ENCODE measurements at places on chromosomes 4 and X. TPM values are rescaled to one million over a fixed set of nuclear protein-coding genes. Genes with fewer than 3 reads are reported as not detected.

CENPE gene
- 6.3 TPM for total RNA-seq

TMEM35A gene
- 2.6 TPM for total RNA-seq

CXCL5 gene
- total RNA-seq = 31.9 TPM

CT45A2 gene
- total RNA-seq = not detected

DNA sequence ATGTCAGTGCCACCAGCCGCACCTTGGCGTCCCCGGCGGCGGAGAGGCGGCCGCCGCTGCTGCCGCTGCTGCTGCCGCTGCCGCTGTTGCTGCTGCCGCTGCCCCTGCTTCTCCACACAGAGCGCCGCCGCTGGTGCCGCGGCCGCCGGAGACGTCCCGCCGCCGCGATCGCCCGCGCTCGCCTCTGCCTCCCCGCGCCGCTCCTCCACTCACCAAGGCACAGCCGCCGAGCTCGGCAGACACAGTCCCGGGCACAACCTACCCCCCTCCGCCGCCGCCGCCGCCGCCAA is at the start of gene PPP3CA:
Gene PPP3CA (minus strand): TSS at position 260 of the 290 bp plus-strand sequence.
- no peak for DNase-seq
- H3K36me3 ChIP-seq = no peaks in the 10 kb centered on the region
- H3K27ac ChIP-seq = peak within 1 kb of the TSS; percentile 95
- no peaks in the 10 kb centered on the region for H3K27me3 ChIP-seq
- H3K4me1 ChIP-seq = peaks cover 11% of the 10 kb centered on the region
- H3K4me3 ChIP-seq = peak within 1 kb of the TSS; percentile 90

DNA sequence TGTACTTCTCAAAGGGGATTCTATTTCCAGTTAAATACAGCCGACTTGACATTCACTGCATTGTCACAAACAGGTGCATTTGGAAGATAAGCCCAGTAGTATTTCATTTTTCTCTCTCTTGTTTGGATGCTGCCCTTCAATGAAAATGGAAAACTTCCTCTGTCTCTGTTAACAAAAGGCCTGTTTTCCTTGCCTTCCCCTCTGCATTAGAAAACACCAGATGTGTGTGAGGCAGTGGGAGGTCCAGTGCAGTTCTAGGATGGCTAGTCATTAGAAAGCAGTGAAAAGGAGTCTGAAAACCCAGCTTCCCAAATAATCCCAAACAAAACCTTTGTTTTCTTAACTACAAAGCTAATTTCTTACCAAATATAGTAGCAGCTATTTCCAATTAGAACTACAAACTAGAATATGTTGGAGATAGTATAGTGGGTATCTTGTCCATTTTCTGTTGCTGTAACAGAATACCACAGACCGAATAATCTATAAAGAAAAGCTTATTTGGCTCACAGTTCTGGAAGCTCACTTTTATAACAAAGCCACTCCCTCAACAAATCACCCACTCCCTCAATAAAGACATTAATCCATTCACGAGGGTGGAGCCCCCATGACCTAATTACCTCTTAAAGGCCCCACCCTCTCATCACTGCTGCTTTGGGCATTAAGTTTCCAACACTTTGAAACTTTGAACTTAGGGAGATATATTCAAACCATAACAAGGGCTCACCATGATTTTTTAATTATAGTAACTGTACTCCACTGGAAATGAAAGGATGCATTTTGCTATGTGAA is 452.1 kb upstream of the RPS6KA3 start:
- H3K4me1 ChIP-seq = no peaks in the 10 kb centered on the region
- no peaks in the 10 kb centered on the region for H3K27me3 ChIP-seq
- H3K27ac ChIP-seq = no peak overlapping the region
- DNase-seq = no peak
- H3K4me3 ChIP-seq = no peak overlapping the region
- H3K36me3 ChIP-seq = no peaks in the 10 kb centered on the region

GRCh38 chr4:140096483-140096861 is 57.5 kb downstream of the MAML3 start:
- H3K27me3 ChIP-seq = no peaks in the 10 kb centered on the region
- no peaks in the 10 kb centered on the region for H3K36me3 ChIP-seq
- no peak overlapping the region for H3K4me3 ChIP-seq

GRCh38 chr4:3640587-3640962 is 108.4 kb upstream of the LRPAP1 start:
- DNase-seq = no peak
- no peaks in the 10 kb centered on the region for H3K36me3 ChIP-seq
- no peak overlapping the region for H3K27ac ChIP-seq
- H3K4me3 ChIP-seq = no peak overlapping the region

DNA sequence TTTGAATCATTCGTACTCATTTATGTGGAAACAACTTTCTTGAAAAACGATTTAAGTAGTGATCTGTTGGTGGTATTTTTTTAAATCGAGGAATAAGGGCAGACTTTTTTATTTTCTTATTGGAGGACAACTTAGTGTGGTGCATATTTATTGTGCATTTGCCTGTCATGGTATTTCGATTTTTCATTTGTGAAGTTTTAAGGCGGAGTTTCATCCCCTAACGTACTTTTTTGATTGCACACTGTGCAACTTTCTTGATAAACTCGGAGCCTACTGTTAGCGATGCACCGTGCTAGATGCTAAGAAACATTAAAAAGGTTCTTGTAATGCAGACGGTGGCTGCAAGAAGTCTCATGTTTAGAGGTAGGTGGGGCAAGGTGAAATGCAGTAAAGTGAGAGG is 1.4 kb downstream of the ZFX start:
- H3K27ac ChIP-seq = peak overlapping the region; percentile 100
- no peak for DNase-seq
- H3K4me1 ChIP-seq = peaks cover 73% of the 10 kb centered on the region
- no peaks in the 10 kb centered on the region for H3K36me3 ChIP-seq
- H3K27me3 ChIP-seq = no peaks in the 10 kb centered on the region

- no peak for DNase-seq
- H3K27ac ChIP-seq = no peak overlapping the region
- H3K27me3 ChIP-seq = no peaks in the 10 kb centered on the region
- no peaks in the 10 kb centered on the region for H3K4me1 ChIP-seq
- H3K36me3 ChIP-seq = no peaks in the 10 kb centered on the region
- no peak overlapping the region for H3K4me3 ChIP-seq
These were observed 68.8 kb downstream of the ZAR1 start for GRCh38 chr4:48558819-48559218.

DNA sequence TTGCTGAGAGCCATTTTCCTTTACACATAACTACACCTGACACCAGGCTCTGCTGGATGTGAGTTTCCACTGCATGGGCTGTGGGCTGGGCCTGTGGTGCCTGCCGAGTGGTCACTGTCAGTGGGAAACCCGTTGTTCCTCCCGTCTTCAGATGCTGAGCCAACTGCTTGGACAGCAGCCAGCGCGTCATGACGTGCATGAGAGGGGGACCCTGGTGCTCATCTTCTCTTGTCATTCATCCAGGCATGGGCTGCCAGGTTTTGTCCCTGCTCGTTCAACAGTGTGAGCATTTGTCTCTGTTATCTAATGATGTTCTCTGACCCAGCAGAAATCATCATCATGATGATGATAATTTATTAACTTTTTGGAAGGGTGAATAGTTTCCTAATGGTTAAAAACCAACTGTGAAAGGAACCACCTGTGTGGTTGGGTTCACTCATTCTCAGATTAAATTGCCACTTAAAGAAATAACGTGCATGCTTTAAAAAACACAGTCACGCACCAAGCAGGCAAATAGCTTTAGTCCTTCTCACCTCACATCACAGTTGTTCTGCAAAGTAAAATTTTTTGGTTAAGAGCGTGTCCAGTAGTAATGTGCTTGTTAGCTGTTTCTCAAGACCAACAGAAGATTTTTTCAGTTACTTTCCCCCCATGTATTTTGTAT is 19.9 kb upstream of the CLDN34 start:
- H3K4me1 ChIP-seq = no peaks in the 10 kb centered on the region
- no peak overlapping the region for H3K4me3 ChIP-seq
- H3K27ac ChIP-seq = no peak overlapping the region
